ENCODE measurements at places on chromosomes 7 and 10.

DNA sequence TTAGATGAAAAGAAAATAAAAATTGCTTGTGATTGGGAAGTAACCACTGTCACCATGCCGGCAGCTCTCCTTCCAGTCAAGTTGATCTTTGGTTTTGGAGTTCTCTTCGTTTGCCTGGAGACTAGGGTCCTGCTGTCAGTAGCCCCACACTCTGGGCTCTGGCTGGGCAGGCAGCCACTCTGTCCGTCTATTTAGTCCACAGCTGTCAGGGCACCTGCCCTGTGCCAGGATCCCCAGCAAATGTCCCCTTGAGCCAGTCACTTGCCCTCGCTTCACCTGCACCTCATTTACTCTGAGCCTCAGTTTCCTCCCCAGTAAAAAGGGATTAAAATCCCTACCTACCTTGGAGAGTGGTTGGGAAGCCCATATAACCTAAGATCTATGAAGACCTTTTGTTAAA is 55.5 kb downstream of the PAX2 start:
- DNase-seq, result no peak

GRCh38 chr10:5604961-5605360 is 61.4 kb downstream of the ASB13 start:
- DNase-seq, result no peak

DNA sequence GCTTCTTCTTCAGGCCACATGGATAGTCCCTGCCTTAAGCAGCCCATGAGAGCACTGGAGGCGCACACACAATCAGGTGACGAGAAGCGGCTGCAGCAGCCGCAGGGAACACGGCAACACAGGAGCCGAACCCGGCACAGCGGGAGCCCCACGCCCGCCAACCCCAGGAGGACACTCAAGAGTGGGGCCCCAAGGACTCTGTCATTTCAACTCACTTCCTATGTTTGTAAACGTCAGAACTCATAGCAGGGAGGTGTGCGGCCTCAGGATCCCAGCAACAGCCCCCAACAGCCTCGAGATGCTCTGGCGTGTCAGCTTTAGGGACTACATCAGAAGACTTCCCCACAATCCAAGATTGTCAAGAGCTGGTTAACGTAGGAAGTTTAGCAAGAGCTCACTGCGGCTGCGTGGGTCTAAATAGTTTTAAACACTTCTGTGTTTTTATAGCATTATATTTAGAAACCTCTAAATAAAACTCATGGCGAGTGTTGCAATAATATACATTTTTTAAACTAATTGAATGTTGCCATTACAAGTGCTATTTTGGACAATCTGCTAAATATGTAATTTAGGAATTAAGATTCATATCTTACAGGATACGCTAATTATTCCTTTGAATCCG is 123.4 kb downstream of the MAD1L1 start:
- no peak for DNase-seq

GRCh38 chr10:36722777-36723176 is 402.6 kb upstream of the ANKRD30A start:
- no peak for DNase-seq

DNA sequence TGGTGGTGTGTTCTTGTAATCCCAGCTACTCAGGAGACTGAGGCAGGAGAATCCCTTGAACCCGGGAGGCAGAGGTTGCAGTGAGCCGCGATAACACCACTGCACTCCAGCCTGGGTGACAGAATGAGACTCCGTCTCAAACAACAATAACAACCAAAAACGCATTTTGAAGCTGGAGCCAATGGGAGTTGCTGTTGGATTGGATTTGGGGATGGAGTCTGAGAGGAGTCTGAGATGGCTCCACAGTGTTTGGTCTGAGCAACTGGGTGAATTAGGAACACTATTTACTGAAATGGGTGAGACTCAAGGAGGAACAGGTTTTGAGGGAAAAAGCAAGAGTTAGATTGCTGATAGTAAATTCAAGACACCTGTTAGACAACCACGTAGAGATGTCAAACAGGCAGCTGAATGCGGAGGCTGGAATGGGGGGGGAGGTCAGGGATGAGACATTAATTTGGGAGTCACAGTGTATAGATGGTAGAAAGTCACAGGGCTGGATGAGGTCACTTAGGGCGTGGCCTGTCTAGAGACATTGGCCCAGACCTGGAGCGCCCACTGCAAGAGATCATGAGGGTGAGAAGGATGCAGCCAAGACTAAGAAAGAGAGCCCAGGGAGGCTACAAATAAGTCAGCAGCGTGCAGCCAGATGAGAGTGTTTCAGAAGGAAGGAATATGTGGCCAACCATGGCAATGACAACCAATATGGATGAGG is 56.4 kb downstream of the CYCS start:
- DNase-seq, result no peak

- no peak for DNase-seq
Measured at GRCh38 chr10:11178606-11179515, 161.2 kb downstream of the CELF2 start.

GRCh38 chr10:122490268-122490667 is 28.9 kb downstream of the HTRA1 start:
- DNase-seq, result no peak

- no peak for DNase-seq
Measured at GRCh38 chr7:115271332-115272235, 349.7 kb downstream of the MDFIC start.

- no peak for DNase-seq
Measured at GRCh38 chr10:99869581-99870122, 87.2 kb downstream of the ABCC2 start.
